ENCODE measurements at places on chromosomes 13 and 19.

DNA sequence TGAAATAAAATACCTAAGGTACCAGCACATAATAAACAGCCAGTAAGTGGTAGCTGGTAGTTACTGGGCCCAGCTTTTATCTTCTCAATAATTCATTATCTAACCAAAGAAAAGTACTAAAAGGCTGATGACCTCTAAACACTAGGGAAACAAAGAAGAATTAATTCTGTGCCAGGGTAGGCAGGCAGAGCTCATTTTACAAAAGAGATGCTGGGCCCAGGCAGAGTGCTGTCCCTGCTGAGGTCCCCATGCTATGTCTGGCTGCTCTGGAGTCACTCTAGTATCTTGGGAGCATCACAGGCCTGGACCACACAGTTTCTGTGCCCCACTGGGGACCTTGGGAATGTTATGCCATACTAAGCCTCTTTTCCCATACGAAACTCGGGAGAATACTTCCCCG, 18.2 kb downstream of the ZNF507 start:
- no peak for DNase-seq

- DNase-seq, result no peak
These were observed 69.4 kb upstream of the KLF12 start for GRCh38 chr13:74203576-74203975.

DNA sequence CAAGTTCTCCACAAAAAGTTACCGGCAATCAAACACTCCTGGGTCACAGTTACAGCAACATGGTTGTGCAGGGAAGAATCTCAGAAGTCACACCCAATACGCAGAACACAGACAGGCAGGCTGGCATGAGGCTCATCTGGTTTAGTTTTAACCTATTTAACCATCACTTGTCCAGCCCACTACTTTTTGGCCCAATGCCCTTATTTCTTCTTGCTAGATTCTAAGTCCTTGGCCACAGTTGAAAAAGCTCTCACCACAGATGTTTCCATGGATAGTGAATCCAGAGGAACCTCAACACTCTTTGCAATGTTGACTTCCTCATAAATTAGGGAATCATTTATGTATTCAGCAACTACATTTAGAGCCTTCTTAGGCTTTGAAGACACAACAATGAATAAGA, 50.7 kb upstream of the FNDC3A start:
- no peak for DNase-seq

DNA sequence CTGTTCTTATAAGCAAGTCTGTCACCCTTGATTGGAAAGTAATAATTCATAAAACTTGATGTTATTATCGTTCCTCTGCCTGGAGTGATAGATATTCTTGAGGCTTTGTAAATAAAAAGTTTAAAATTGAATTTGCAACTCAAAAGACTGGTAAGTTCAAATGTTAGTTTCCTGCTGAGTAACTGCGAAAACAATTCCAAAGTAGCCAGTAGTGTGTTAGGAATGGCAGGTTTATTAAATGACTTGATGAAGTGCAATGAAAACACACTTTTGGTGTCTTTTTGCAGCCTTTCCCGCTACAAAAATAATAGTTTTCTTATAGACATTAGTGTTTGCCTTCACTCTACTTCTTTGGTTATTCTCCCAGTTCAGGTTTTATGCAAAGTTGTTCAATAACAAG, 299.3 kb downstream of the DLEU7 start:
- no peak for DNase-seq

DNA sequence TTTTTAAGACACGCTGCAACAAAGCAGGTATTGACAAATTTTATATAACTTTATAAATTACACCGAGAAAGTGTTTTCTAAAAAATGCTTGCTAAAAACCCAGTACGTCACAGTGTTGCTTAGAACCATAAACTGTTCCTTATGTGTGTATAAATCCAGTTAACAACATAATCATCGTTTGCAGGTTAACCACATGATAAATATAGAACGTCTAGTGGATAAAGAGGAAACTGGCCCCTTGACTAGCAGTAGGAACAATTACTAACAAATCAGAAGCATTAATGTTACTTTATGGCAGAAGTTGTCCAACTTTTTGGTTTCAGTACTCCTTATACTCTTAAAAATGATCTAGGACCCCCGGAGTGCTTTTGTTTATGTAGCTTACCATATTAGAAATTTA, 1.2 kb downstream of the BRCA2 start:
- no peak for DNase-seq

DNA sequence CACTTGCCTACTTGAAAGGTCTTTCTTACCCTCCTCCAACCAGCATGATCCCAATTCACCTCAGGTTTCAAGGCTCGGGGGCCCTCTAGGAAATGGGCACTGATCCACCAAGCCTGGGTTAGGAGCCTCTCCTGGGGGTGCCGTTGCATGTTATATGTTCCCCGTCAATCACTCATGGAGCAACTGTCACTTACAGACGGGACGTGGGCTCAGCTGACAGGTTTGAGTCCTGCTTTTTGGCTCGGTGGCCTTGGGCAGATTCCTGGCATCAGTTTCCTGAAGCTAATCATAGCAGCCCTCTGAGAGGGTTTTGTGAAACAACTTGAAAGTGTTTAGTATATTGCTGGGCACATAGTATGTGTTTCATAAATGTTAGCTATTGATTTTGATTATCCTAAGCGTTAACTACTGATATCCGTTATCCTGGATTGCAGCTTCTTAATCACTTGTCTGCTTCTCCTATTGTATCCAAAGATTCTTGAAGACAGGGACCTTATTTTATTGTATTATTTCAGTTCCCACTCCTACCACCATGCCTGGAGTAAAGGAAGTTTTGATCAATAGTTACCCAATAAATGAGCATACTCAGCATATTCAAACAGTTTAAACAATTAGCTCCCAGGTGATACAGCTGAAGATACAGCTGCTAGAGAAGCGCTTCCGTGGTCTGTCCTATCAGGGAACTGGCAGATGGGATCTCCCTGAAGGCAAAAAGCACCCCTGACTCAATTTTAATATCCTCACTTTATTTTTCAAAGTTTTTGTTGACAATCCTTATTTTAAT, 57.9 kb downstream of the RFC3 start:
- no peak for DNase-seq

GRCh38 chr13:114032126-114032799, 58.4 kb upstream of the C13orf46 start:
- DNase-seq, result no peak

GRCh38 chr19:8307400-8307964, 676 bp downstream of the CD320 start:
- no peak for DNase-seq

DNA sequence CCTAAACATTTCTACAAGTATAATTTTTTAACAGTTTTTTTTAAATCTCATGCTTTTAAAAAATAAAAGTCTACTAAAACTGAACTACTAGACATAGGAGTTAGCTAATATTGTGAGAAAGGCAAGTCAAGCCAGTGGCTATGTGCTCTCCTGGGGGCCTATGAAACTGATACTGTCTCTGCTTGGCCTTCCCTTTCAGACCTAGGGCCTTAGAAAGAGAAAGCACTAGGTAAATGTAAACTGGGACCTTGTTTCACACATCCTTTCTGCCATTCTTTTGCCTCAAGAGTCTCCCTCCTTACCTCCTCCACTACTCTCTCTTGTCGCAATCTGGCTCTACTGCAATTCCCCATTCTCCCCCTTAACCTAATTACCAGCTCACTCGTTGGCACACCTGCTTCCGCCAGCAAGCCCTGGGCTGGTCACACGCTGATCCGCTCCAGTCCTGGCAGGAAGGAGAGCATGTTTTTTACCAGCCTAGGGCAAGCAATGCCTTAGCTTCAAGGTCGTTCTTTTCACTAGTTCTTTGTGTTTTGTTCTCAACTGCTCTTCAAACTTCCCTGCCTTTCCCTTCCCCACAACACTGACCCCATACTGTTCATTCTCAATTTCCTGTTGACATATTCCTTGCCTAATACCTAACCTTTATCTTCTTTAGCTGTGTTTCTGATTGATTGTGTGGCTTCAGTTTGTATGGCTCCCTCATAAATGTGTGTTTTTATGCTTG, 23.1 kb downstream of the TBC1D4 start:
- DNase-seq, result no peak

DNA sequence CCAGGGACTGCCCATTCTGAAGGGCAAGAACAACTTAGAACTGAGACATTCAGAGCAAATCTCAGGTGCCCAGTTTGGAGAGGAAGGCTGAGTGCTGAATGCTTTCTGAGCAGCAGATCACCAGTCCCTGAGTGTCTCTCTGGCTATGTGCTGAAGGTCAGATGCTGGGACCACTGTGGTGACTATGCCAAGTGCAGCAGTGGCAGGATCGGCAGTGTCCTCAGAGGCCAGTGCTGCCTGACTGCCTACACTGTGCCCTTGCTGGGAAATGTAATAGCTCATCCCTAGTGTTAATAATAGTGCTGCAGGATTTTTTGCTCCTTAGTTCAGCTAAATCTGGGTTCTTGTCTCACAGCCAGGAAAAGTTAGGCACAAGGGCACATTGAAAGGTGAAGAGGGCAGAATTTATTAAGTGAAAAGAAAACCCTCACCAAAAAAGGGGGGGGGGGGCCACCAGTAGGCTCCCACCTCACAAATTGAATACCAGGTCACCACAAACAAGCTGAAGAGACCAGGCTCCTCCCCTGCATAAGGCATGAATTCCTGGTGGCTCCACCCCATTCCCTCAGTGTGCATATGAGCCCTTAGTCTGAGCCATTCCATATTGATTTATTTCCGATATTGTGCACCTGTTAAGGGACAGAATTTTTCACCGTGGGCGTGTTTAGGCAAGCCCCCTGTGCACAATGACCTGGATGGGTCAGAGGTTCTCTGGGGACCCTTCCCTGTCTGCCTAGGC, 18.5 kb downstream of the RFXAP start:
- no peak for DNase-seq

GRCh38 chr19:907183-907853, 5.7 kb downstream of the R3HDM4 start:
- no peak for DNase-seq

GRCh38 chr19:49823472-49823871, 5.4 kb downstream of the MED25 start:
- no peak for DNase-seq

GRCh38 chr19:15300533-15301197, 31.7 kb downstream of the BRD4 start:
- no peak for DNase-seq

DNA sequence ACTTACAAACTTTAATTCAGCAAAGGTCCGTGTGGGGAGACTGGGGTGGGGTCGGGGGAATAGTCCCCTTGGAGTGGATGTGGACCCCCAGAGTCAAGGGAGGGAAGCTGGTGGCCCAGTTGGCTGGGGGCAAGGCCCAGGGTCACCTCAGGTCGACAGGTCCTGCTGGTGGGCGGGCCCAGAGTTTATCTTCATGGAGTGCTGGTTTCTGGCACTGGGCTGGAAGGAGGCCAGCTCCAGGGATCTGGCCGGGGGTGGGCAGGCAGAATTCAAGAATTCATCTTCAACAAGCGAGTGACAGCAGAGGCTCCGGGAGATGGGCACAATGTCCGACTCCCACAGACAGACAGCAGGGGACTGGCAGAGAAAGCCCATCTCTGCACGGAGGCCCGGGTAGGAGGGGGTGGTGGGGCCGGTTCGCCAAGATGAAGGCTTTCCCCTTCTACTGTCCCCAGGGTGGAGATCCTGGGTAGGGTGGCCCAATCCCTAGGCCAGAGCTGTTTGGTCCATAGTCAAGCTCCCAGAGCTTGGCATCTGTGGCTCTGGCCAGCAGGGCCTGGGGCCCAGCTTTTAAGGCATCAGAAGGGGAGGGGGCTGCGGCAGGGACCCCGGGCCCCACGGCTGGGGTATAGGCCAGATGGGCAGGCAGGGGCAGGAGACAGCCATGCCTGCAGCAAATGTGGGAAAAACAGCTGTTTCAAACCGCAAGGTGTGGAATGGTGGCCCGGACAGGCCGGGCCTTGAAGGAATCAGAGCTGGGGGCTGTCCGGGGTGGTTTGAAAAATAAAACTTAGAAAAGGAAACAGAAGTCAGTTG, 622 bp upstream of the FDX2 start:
- DNase-seq, result no peak

GRCh38 chr19:32224371-32225244, 120.8 kb upstream of the ZNF507 start:
- DNase-seq, result peak; percentile 91

DNA sequence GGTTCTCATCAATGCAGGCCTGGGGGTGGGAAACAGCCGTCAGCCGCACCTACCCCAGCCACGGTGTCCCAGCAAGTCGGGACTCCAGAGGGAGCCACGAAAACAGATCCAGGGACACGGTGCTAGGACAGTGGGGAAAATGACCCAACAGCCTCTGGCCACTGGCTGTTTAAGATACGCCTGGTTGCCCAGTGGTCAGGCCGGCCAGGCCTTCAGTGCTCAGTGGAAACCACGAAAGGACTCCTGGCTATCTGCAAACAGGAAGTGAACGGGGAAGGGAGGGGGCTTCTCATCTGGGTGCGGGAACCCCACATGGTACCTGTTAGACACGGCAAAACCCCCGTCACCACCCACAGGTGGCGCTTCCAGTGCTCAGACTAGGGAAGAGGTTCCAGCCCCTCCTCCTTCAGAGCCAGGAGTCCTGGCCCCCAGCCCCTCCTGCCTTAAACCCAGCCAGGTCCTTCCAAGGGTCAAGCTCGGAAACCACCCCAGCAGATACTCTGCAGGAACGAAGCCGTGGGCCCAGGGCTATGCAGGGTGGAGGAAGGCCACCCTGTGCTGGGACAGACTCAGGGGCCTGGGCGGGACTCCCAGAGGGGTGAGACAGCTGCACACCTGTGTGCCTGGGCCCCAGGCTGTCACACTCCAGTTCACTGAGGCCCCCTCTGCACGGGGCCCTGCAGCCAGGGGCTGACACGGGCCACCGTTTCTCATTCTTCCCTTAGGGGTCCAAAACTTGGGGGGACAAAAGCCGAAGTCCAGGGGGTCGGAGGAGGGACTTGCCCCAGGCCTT, 4.5 kb downstream of the PPP1R12C start:
- DNase-seq, result no peak

DNA sequence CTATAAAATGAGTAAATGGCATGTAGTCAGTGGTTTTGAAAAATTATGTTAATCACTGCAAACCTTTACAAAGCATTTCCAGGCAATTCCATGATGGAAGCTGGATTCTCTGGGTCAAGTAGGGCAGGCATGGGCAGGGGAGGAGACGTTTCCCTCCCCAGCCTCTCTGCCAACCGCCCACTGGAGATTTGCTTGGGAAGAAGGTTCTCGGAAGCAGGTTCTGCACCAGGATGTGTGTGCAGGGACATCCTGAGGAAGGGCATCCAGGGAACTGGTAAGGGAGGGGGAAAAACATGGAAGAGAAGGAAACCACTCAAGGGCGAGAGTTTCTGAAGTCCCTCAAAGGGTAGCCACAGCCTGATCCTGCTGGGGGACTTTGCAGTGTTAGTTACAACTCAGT, 469.1 kb downstream of the TSHZ3 start:
- no peak for DNase-seq

DNA sequence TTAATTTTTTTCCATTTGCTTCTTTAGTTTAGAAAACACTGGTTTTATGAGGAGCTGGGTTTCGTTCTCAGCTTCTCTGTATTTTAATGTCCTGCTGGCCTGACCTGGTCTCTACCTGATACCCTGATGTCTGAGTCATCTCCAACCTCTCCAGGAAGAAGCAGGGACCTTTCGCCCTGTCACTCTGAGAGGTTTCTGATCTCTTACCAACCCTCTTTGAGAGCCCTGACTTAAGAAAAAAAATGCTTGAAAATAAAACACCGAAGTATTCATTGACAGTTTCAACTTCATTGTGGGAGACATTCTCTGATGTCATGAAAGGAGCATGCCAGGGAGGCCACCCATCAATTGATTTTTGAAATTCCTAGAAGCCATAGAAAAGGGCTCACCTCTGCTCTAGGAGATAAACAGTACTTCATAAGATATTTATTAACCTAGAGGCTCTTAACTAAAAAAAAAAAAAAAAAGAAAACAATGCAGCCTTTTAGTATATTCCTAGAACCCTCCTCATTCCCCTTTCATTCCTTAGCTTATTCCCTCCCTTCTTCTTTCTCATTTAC, 234.8 kb downstream of the ENOX1 start:
- DNase-seq, result no peak

Measured in H1 (cell line).